ENCODE measurements at places on chromosomes 13 and 19.

DNA sequence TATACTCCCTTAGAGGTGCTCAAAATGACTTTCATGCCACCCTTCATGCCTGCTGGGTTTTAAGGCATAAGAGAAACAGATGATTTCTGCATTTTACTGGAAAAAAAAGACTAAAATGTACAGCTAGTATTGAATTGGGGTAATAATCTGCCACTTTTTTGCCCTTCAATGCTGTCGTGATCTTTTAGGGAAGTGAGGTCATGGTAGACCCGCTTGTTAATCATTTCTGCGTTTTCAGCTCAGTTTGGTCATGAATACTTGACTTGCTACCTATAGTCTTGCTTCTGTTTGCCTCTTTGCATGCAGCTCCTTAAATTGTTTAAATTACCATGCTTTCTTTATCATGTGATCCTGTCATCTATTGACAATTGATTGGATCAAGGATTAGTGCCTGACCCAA, 90.4 kb downstream of the PCCA start:
- no peak for DNase-seq

GRCh38 chr13:59474696-59475095, 689.0 kb downstream of the DIAPH3 start:
- no peak for DNase-seq

DNA sequence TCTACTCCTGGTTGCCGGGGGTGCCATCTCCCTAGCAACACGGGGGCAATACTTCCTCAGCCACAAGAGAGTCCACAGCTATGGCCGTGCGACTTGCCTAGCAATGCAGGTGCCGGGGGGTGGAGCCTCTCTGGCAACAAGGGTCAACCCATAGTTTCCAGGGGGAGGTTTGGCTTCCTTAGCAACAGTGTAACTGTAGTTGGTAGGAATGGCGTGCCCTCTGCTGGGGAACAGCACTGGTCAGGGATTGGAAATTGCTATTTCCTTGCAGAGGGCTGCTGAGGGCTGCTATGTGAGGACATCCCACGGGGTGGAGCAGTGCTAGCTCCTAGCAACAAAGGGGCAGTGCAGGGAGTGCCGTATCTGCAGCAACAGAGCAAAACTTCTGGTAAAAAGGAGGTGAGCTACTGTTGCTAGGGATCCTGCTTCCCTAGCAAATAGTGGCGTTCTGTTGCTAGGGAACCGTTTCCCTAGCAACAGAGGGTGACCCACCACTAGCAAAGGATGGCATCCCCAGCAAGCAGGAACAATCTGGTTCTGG, 7.0 kb upstream of the TMC4 start:
- no peak for DNase-seq

DNA sequence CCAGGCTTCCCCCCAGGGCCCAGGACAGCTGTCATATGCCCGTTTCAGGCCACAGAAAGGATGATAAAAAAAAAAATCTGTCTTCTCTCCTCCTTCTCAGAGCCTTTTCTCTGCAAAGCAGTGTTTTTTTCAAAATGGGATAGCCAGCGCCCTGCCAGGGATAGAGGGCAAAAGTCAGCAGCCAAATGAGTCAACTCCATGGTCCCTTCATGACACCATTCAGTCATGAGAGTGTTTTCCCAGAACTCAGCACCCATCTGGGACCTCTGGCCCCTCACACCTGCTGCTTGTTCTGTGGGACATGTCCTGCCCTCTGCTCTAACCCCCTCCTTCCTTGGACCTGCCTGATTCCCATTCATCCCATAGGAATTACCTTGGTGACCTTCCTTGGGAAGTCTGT, 95.0 kb downstream of the CYSLTR2 start:
- no peak for DNase-seq

DNA sequence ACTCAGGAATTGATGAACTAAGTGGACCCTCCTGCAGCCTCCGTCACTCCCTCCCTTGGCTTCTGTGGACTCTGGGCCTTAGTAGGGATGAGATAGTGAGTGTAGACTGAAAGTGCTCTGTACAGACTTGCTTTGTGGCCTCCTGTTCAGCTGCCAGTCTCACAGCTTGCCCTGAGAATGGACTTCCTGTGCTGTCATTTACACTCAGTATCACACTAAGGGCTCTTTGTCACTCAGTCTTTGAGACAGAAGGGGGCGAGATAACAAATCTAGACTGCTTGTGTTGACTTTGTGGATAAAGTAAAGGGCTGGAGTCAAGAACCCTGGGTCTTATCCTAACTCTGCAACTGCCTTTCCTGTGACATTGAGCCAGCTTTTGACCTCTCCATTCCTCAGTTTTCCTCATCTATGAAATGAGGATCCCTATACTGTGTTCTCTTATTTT, 21.0 kb upstream of the SPRY2 start:
- no peak for DNase-seq

DNA sequence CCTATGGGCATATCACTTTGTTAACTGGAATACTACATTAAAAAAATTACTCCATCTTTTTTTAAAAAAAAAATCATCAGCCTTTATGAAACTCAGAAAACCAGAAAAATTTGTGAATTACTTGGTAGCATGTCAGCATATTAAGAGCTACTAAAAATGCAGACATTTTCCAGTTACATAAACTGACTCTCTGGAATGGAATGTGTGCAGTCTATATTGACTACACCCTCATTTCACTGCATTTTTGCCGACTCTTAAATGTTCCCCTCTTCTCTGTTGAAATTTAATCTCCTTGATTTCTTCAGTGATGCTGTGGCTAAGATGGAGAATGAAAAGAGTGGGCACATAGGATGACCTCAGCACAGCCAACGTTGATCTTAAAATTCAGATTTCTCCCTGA, 393.8 kb downstream of the ITGBL1 start:
- DNase-seq, result no peak

GRCh38 chr13:57629391-57629804, 2.1 kb upstream of the PCDH17 start:
- DNase-seq, result no peak

DNA sequence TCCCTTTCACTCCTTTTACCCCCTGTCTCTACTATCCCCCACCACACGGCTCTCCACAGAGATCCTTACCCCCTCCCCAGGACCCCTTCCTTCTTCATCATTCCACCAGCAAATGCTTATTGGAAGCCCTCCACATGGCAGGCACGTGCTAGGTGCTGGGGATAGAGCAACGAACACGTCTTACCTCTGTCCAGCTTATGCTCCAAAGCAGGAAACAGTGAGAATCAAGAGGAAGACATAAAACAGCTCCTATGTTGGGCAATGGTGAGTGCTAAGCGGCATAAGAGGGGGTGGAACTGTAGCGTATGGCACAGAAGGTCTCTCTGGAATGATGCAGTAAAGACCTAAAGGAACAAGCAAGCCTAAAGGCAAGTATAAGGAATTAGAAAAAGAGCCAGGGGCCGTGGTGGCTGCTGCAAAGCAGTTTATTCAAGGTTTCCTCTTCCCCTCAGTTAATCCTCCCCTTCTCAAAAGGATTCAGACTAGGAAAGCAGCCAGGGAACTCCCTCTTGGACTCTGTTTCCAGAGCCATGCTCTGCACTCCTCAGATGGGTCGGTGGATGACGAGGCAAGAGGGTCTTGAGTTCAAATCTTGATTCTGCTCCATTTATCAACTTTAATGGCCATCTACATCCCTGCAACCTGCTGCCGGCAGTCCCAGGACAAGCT, 289.4 kb downstream of the FOXO1 start:
- DNase-seq, result no peak

DNA sequence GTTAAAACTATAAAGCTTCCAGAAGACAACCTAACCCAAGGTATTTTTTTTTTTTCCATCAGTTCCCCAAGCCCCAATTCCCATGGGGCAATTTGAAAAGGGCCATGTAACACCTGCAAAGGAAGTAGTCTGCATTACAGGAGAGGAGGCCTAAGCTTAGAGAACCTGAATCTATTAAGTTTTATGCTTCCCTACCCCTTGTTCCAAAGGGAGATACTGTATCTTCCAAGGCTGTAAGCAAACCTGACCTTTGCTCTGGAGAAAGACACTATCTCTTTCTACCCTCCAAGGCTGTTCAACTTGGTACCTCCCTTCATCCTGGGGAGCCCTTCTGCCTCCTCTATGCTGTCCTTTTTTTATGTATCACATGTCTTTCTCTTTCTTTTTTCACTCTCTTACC, 15.0 kb downstream of the KATNAL1 start:
- DNase-seq, result no peak
